Foreskin melanocyte (primary cell): ENCODE measurements at places on chromosomes 7 and 10.

- DNase-seq, result no peak
Observed at GRCh38 chr7:93562106-93562505, 12.4 kb downstream of the CALCR start.

GRCh38 chr7:117631652-117632051 is 151.8 kb downstream of the CFTR start:
- no peak for DNase-seq

GRCh38 chr10:14975672-14976273 is 16.6 kb downstream of the MEIG1 start:
- no peak for DNase-seq

DNA sequence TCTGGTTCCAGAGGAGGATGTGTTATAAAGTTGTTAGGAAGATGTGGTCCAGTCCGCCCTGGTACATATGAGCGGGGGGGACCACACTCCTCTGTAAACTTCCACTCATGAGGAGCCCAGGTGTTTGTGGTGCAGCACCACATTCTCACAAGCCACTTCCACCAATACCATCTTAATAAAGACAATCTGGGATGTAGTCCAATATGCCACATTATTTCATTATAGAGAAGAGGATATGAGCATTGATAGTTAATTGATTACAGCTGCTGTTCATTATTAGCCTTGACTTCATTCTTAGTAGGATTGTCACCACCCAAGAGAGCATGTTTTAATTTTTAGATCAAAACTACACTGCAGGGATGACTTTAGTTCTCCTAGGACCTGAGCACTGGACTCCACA is 40.5 kb downstream of the ERCC6 start:
- DNase-seq, result no peak

DNA sequence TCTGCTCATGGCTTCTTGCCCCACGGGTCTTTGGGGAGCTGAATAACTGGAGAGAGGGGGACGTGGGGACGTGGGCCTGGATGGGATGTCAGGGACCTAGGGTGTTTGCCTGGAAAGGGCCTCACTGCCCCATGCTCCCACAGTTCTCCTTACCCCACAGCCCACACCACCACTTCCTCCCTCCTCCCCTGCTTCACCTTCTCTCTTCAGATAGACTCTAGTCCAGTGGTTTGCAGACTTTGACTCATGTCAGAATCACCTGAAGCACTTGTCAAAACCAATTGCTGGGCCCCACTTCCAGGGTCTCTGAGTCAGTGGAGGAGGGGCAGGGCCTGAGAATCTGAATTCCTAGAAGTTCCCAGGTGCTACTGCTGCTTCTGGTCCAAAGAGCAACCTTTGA is 327.4 kb downstream of the RPS24 start:
- no peak for DNase-seq

DNA sequence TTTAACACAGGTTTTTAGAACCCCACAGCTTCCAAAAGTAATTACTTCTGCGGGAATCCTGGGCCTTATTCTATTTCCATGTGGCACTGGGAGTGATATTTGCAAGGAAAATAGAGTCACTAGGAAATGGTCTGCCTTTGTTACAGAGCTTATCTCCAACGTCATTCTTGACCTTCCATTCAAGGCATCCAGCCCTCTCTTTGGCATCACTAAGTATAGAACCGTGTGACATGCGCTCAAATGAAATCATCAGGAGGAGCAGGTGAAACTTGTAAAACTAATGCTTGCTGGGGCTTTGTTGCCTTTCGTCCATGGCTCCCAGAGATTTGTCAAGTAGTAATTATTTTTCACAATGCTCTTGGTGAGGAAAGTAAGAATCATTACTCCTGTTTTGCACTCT is 73.4 kb downstream of the PAPSS2 start:
- no peak for DNase-seq

DNA sequence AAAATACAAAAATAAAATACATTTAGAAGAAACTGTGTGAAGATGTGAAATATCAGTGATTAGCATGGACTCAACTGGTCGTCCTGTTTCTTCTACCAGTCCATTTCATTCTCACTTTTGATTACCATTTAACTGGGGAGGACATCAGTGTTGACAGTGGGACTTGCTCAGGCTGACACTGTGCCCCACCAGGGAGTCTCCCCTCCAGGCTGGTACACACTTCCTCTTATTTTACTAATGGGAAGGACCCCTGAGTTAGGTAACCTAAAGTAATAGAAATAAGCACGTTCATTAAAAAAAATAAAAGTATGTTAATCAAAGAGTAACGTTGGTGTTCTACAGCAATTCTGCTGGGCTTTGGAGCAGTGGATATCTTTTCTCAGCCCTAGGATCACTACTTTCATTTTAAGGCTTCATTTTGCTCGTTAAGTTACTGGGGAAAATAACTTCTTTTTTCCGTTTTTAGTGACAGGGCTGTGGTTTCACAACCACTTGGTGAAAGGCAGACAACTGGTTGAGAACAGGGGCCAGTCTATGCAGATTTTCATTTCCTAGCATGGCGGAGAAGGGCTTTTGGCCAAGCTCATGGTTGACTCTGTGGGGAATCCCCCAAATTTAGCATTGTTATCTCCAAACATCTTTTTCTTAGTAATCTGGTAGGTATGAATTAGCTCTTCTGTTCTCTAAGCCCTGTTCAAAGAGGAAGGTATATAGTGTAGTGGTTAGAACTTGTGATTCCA is 2.1 kb downstream of the SNX10 start:
- DNase-seq, result no peak

- no peak for DNase-seq
Observed at GRCh38 chr7:128845475-128845874, 15.3 kb downstream of the FLNC start.

GRCh38 chr10:128286762-128287500 is 160.7 kb upstream of the MKI67 start:
- DNase-seq, result no peak

DNA sequence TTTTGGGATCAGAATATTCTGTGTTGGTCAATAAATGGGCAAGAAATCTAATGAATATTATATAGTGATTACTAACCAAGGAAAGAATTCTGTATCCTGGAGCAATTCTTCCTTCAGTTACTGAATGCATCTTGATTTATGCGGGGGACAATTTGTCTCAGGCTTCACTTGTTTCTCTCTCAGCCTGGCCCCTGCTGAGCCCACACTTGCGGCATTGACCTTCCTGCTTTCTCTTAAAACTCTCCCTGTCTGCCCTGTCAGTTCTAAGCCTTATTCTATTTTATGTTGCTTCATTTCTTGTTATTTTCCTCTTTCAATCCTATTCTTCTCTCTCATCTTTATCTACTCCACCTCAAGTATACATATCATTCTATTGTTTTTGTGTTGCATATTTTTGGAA is 122.1 kb upstream of the TPK1 start:
- DNase-seq, result no peak

DNA sequence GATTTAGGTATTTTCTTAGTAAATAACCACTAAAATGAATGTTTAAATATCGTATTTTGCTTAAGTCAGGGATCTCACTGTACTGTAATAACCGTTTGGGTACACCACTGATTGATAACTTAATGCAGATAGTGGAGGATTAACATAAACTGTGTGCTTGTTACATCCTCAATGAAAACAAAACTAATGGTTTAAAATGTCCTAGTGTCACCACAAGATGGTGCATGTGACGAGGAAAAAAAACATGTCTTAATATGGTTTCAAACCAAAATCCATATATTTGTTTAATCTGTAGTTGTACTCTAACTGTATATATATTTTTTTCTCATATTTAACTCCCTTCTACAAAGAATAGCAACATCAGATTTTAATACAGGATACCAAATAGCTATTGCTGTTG is 19.2 kb downstream of the ARMC10 start:
- no peak for DNase-seq
